Hematopoietic multipotent progenitor cell treated with erythropoietin and hydrocortisone succinate and interleukin-3 and kit ligand, for 4 days (in vitro differentiated cells): ENCODE measurements at places on chromosomes 16 and 17.

- peak; percentile 19 for DNase-seq
These were observed 4.4 kb downstream of the GAA start for GRCh38 chr17:80105762-80106161.

GRCh38 chr16:1794908-1795666 lies 1.6 kb upstream of the IGFALS start:
- DNase-seq = no peak

DNA sequence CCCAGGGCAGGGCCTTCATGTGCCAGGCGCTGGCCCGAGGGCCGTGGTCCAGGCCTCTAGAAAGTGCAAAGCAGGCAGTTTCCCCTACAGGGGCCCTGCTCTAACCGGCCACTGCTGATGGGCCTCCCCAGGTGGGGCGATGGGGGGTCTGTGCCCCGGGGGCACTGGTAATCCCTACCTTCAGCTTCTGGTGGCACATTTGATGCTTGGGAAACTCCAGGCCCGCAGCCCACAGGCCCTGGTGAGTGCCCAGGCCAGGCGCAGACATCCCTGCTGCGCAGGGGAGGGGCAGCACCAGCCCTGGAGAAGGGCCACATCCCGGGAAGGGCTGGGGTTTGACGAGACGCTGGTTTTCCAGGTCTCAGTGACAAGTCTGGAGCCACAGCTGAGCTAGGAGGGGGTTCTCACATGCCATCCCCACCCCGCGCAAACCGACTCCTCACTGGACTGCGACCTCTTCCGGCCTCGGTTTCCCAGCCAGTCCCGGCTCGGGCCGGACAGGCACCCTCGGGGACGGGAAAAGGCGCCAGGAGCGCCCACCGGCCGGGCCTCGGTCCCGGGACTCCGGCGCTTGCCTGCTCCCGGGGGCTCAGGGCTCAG lies 1.6 kb downstream of the DOC2B start:
- DNase-seq = no peak

GRCh38 chr17:20266806-20267458 lies 200.4 kb downstream of the LGALS9B start:
- DNase-seq = peak; percentile 79

DNA sequence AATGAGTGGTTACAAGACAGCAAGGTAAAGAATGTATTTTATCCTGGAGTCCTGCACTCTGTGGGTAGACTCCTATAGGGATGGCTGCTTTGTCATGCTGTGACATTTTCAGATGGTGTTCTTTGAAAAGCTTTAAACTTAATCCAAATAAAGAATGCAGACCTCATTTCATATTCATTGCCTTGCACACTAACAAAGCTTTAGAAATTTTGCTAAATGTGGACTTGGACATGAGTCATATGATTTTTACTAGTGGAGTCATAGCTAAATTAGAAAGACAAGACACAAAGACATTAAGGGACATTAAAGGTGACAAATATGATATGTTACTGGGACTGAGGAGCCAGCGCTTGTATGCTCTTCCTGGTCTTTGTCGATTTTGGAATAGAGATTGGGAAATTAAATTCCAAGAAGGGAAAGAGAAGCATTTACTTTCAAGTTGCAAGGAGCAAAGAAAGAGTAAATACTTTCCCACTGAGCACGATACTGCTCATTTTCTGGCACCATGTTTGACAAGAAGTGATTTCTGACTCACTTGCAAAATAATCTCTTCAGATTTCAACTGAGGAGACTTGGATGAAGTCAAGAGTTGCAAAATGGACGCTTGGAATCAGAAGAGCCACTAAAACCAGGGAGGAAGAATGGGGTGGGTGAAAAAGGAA lies 152.9 kb upstream of the MYOCD start:
- no peak for DNase-seq

- DNase-seq = peak; percentile 76
These were observed 1.5 kb downstream of the PLA2G15 start for GRCh38 chr16:68246666-68247065.

DNA sequence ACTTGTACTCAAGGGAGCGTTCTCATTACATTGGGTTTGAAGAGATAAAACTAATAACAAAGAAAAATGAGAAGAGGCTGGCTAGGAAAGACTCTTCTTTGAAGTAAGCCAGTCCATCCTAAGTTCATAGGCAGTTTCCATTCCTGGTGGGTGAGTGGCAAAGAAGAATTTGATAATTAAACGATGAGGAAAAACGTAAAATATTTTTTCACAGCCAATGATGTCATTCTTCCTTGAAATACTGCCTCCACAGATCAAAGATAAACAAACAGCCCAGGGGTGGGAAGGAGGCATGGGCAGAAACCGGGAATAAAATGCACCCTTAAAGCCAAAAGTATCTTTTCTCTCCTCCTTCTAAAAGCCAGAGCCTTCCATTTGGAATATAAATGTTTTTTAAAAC lies 346.6 kb downstream of the PMP22 start:
- no peak for DNase-seq

DNA sequence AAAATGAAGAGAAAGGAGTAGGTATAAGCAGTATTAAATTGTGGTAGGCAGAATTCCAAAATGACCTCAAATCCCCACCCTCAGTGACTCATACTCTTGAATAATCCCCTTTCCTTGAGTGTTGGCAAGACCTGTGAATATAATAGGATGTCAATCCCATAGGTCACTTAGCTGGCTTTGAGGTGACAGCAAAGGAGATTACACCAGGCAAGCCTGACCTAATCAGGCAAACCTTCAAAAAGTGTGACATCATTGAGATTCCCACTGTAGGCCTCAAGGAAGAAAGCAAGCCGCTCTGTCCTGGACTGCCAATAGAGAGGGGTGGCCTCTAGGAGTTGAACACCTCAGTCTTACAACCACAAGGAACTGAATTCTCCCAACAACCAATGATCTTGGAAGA lies 535.2 kb downstream of the RBFOX1 start:
- DNase-seq = no peak

GRCh38 chr17:7883781-7884386 lies 4.7 kb upstream of the CHD3 start:
- peak; percentile 72 for DNase-seq

DNA sequence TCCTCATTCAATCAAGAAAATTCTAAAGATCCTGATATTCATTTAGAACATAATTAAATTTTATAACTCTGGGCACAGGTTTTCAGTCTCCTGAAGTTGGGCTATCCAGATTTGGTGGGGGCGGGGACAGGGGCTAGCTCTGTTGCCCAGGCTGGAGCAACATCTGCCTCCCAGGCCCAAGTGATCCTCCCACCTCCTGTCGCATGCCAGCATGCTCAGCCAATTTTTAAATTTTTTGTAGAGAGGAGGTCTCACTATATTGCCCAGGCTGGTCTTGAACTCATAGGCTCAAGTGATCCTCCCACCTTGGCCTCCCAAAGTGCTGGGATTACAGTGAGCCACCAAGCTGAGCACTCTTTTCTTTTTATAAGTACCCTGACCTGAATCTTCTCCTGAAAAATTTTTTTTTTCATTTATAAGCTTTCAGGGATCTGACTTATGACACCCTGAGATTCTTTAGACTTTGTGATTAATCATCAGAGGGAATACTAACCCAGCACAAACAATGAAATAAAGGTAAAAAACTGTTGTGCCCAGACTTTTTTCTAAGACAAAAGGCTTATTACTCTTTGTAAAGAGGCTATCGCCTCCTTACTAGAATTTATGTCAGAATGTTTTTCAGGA lies 62.6 kb downstream of the TUBD1 start:
- DNase-seq = no peak

GRCh38 chr16:12366313-12366712 lies 389.8 kb downstream of the SNX29 start:
- peak; percentile 70 for DNase-seq

DNA sequence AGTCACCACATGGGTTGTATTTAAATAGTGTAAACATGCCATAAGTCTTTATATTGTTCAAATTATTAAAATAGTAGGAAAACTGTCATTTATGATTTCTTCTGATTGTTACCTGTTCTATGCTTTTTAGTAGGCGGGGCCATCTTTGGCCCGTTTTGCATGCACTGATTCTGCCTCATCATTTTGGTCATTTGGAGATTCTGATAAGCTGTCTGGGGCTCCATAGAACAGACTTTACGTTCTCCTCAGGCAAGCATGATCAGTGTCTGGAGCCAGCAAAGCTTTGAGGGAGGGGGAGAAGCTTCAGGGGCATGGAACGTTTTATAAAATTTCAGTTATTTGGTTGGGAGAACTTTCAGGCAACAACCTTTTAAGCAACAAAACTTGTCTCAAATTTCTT lies 8.8 kb downstream of the NDEL1 start:
- peak; percentile 47 for DNase-seq

GRCh38 chr16:4537376-4538343 lies 913 bp downstream of the CDIP1 start:
- DNase-seq = no peak

- no peak for DNase-seq
These were observed 51.6 kb upstream of the KSR1 start for GRCh38 chr17:27404676-27405075.

DNA sequence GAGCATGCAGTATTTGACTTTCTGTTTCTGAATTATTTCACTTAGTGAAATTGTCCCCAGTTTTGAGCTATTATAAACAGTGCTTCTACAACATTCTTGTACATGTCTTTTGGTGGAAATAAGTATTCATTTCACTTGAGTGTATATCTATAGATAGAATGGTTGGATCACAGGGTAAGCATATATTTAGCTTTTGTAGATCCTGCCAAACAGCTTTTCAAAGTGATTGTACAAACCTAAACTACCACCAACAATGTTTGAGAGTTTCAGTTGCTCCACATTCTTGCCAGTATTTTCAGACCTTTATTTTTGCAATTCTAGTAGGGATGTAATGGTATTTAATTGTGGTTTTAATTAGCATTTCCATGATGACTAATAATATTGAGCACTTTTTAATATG lies 91.6 kb downstream of the CCT6B start:
- DNase-seq = no peak

DNA sequence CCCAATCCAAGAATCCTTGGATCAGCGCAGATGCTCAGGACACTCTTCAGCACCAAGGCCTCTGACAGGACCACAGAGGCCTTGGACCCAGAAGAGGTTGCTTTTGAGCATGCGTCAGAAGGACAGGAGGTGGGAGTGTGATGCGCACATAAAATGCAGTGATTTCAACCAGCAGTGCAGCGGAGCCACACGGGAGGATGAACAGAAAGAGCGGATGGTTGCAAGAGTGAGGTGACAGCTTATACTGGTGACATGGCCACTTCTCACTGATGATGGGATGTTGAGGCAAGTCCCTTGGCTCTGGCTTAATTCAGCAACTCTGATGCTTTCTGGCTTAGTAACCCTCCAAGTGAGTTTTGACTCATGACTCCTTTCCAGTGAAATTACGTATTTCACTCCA lies 25.2 kb upstream of the ERN1 start:
- DNase-seq = no peak

- no peak for DNase-seq
These were observed 1.9 kb downstream of the CDK5R1 start for GRCh38 chr17:32488604-32489180.

DNA sequence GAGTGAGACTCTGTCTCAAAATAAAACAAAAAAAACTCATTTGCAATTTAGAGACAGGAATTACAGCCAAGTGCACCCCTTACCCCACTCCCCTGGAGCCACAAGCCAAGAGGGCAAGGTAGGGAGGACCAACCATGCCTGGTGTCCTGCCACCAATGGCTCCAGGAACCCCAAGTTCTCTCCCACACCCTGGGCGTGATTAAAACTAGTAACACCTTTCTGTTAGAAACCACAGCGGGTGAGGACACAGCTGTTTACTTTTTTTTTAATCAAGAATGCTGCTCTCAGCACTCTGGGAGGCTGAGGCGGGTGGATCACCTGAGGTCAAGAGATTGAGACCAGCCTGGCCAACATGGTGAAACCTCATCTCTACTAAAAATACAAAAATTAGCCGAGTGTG lies 38.1 kb downstream of the ANKRD11 start:
- no peak for DNase-seq

DNA sequence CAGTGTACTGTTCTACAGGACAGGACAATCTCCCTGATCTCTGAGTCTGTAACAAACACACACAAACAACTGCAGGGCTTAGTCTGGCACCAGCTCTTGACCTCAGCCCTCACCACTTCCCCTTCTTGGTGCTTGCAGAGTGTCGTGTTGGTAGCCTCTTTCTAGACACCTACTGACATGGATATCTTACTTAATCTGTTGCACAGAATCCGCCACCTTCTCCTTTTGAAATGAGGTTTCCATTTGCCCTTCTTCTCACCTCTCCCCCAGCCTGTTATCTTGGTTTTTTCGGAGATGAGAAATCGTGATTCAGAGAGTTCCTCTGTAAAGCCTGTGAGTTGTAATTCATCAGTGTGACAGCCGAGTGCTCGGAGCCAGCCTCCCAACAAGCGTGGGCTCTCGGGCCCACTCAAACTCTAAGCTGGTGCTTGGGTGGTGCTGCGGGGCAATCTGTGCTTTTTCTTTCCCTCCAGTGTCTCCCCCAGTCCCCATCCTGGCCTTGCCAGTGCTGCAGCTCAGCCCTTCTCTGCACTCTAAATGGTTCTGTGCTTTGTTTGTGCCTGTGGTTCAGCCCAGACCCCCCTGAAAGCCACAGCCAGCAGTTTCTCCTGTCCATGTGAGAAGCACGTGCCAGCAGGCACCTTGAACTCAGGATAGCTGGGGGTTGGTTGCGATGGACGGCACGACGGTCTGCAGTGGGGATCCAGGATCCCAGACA lies 28.1 kb downstream of the KIAA0513 start:
- DNase-seq = peak; percentile 97

DNA sequence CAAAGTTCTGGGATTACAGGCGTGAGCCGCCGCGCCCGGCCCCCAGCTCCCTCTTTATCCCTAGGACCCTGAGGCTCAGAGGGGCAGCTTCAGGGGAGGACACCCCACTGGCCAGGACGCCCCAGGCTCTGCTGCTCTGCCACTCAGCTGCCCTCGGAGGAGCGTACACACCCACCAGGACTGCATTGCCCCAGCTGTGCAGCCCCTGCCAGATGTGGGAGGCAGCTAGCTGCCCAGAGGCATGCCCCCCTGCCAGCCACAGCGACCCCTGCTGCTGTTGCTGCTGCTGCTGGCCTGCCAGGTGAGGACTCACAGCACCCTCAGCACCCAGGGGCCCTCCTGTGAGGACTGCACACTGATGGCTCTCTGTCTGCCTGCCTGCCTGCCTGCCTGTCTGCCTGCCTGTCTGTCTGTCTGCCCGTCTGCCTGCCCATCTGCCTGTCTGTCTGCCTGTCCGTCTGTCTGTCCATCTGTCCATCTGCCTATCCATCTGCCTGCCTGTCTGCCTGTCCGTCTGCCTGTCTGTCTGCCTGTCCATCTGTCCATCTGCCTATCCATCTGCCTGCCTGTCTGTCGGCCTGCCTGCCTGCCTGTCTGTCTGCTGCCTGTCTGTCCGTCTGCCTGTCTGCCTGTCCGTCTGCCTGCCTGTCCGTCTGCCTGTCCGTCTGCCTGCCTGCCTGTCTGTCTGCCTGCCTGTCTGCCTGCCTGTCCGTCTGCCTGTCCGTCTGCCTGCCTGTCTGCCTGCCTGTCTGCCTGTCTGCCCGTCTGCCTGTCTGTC lies 5.0 kb downstream of the GCGR start:
- DNase-seq = no peak

GRCh38 chr17:80829166-80829813 lies 162.4 kb upstream of the CHMP6 start:
- DNase-seq = no peak

DNA sequence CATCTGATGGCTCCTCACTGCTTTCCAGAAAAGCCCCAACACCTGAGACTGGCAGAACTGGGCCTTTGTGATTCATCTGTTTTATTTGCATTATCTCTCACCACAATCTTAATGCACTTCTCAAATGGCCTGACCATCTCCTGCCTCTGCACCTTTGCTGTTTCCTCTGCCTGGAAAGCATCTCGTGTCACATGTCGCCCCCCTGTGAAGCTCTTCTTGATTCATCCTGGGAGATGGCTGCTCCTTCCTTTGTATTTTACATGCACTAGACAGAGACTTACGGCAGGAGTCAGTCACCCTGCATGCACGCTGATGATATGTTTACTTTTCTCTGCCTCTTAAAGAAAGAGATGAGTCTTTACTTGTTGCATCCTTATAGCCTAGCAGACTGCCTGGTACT lies 30.0 kb downstream of the HNF1B start:
- DNase-seq = no peak
